ENCODE measurements at places on chromosomes 7 and 10.
A peak's percentile ranks its signal among the peaks of the same experiment; 100 is the strongest.

- DNase-seq, result peak; percentile 61
Observed at GRCh38 chr7:29274146-29275017, 79.8 kb downstream of the CHN2 start.

GRCh38 chr7:44291733-44292419, 33.5 kb downstream of the CAMK2B start:
- no peak for DNase-seq

DNA sequence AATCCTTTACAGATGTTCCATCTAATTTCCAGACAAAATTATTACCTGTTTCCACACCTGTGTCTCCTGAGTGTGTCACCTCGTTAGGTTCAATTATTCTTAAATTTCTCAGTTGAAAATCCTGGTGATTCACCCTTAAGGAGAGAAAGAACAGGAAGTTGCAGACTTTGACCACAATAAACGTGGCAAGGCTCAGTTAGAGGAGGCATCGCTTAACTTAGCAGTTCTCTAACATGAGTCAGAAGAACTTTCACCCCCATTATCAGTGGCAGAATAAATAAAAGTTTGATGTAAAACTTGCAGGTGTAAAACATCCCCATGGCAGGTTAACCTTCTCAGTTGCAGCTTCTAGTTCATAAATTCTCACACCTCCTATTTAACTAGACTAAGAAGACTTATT, 8.3 kb downstream of the XPNPEP1 start:
- no peak for DNase-seq

GRCh38 chr7:20279979-20280378, 50.7 kb upstream of the ITGB8 start:
- no peak for DNase-seq

DNA sequence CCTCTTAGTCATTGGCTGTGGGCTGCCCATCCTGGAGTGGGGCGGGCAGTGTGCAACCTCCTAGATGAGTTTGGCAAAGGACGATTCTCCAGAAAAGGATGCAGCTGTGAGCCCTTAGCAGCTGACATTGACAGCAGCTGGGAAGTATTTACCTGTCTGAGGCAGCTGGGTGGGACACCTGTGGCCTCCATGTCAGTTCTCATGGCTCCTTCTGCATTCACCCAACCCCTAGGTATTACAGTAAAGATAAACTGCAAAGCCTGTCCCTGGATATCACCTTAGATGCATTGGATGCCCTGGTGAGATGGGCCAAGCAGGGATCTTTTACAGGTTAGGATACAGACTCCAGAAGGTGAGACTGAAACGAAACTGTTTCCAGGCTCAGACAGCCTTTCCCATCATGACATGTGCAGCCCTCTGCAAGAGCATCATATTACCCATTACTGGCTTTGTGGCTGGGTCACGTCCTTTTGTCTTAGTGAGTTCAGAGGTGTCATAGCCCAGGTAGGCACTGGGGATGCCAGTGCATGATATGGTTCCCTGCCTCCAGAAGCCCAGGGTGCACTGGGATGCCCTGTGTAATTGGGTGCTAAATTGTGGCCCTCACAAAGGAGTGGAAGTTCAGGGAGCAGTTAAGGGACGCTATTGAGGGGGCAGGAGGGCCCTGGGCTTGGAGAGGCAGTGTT, 28.9 kb downstream of the MINDY4 start:
- DNase-seq, result no peak

GRCh38 chr10:102927311-102928010, 9.4 kb downstream of the CNNM2 start:
- no peak for DNase-seq

- peak; percentile 82 for DNase-seq
Observed at GRCh38 chr7:72493850-72494661, 81.9 kb upstream of the CALN1 start.

- DNase-seq, result no peak
Observed at GRCh38 chr7:24777806-24778205, 20.5 kb upstream of the GSDME start.

- no peak for DNase-seq
Observed at GRCh38 chr7:142498364-142498763, 240.5 kb upstream of the PRSS58 start.

All from cerebellum (tissue), 4 donors.